ENCODE measurements at places on chromosomes 12 and 14. TPM values are rescaled to one million over a fixed set of nuclear protein-coding genes. Genes with fewer than 3 reads are reported as not detected.

The KRT6B gene
- total RNA-seq: not detected

The TMEM253 gene
- total RNA-seq: not detected

The OLR1 gene
- not detected for total RNA-seq

The BCL2L2 gene
- 1.1 TPM for total RNA-seq

The MIP gene
- not detected for total RNA-seq

The ZBTB25 gene
- 58.8 TPM for total RNA-seq

The RGS6 gene
- not detected for total RNA-seq

The SIRT4 gene
- total RNA-seq: 3.3 TPM

The SELPLG gene
- 22.1 TPM for total RNA-seq

The TROAP gene
- 46.6 TPM for total RNA-seq

The MSI1 gene
- total RNA-seq: 0.78 TPM

The VWF gene
- 0.11 TPM for total RNA-seq
